ENCODE measurements at places on chromosomes 11 and 22. TPM values are rescaled to one million over a fixed set of nuclear protein-coding genes. Genes with fewer than 3 reads are reported as not detected.
A peak's percentile ranks its signal among the peaks of the same experiment; 100 is the strongest.

DNA sequence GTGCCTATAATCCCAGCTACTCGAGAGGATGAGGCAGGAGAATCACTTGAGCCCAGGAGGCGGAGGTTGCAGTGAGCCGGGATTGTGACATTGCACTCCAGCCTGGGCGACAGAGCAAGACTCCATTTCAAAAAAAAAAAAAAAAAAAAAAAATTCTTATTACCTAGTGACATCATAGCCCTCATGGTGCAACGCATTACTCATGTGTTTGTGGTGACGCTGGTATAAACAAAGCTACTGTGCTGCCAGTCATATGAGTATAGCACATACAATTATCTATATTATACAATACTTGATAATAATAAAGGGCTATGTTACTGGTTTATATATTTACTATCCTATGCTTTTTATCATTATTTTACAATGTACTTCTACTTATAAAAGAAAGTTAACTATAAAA, 41.2 kb downstream of the OR2AT4 start:
- DNase-seq = no peak

GRCh38 chr11:12973528-12974181, 35.5 kb upstream of the RASSF10 start:
- no peak for DNase-seq

FDXACB1 gene
- 1.1 TPM for polyA plus RNA-seq

GRCh38 chr11:6611092-6611962, 689 bp downstream of the TAF10 start:
- peak; percentile 61 for DNase-seq

- no peak for DNase-seq
Measured at GRCh38 chr11:54985731-54986130, 276.2 kb upstream of the TRIM48 start.

- no peak for DNase-seq
Measured at GRCh38 chr11:86591631-86592030, 80.8 kb downstream of the ME3 start.

- peak; percentile 58 for DNase-seq
Measured at GRCh38 chr11:134412203-134413042, at the start of gene B3GAT1. TSS of gene B3GAT1 (minus strand) at chr11:134412242. CDS start at chr11:134387659, 24,583 bp downstream.

DNA sequence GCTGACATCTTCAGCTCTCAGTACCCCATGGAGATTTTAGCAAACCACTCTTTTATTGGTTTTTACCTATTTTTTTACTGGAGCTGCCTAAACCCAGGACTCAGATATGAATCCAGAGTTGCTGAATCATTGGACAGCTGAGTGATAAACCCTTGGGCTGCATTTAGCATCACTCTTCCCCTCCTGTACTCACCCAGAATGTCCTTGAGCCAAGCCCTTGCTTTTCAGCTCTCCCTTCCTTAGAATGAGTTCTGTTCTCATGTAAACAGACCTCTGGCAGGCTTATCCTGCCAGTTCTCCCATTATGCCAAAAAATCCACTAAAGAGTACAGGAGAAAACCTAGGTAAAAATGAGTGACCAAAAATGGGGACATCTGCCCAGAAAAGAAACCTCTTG, 200.1 kb upstream of the POU2AF2 start:
- no peak for DNase-seq

Measured in right cardiac atrium (tissue), 5 donors.